ENCODE measurements at places on chromosomes 2 and 18.

- no peak for DNase-seq
These were observed 52.8 kb upstream of the ITGA6 start for GRCh38 chr2:172374318-172375240.

- DNase-seq = no peak
These were observed 192.2 kb upstream of the HS6ST1 start for GRCh38 chr2:128510701-128511397.

GRCh38 chr18:78730546-78730945 lies 249.1 kb upstream of the SALL3 start:
- no peak for DNase-seq

- DNase-seq = no peak
These were observed 22.6 kb upstream of the FAM117B start for GRCh38 chr2:202612145-202612544.

DNA sequence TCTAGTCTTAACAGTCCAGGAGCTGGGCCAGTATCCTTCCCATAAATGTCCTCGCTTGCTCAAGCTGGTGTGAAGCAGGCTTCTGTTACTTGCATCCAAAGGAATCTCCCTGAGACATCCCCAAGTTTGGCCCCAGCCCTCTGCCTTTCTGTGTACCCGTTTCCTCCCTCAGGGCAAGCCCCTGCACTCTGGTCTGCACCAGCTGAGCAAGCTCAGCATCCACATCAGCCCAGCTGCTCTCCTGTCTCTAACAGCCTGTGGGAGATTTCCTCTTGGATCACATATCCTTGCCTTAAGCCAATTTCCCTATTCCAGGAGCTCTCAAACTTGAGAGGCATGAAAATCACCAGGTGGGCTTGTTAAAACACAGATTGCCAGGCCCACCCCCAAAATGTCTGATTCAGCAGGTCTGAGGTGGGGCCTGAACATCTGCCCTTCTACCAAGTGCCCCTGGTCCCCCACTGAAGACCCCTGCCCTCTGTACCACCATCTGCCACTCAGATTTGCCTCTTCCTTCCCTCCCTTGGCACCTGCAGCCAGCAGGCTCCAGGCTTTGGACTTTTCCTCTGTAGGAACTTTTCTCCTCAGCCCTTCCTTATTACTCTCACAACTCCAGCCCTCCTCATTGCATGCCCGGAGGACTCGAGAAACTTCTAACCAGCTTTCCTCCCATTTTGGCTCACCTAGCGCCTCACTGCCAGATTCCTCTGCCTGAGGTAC lies 32.1 kb downstream of the REEP1 start:
- no peak for DNase-seq

GRCh38 chr2:206984206-206984605 lies 44.9 kb downstream of the CPO start:
- no peak for DNase-seq

- no peak for DNase-seq
These were observed 4.5 kb downstream of the TIMM21 start for GRCh38 chr18:74152857-74153256.

GRCh38 chr18:12777500-12777944 lies 74.7 kb downstream of the PSMG2 start:
- DNase-seq = no peak

- no peak for DNase-seq
These were observed 1.1 kb upstream of the PXDN start for GRCh38 chr2:1745171-1746023.

GRCh38 chr2:113060796-113061195 lies 1.8 kb downstream of the IL36RN start:
- DNase-seq = no peak

DNA sequence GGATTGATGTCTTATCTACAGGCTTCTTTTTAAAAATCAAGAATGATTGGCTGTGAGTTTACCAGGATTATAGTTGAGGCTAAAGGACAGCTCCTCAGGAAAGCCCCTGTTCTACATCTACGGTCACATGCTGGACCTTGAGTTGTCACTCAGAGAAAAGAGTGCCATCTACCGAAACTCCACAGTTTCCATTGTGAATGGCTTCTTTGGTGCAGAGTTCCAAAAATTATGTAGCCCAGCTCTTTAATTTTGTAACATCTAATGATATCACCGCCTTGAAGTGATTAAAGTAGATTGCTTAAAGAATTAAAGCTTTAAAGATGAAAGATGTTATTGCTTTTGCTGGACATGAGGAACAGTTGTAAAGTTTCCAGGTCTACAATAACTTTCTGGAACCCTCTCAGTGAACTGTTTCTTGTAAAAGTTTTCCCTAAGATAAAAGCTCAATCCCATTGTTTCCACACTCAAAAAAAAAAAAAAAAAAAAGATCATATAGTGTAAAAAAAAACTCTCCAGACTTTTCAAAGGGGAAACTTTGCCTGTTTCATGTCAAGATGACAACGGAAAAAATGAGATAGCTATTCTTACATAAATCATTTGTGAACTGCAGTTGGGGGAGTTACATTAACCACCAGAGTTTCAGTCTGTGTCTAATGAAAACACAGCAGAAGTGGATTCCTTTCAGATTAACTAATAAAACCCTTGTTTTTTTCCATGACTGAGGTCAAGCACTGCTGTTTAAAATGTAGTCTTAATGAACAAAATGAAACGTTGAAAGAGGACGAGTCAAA lies 4.3 kb downstream of the COL3A1 start:
- no peak for DNase-seq

- DNase-seq = no peak
These were observed 665.3 kb downstream of the STK39 start for GRCh38 chr2:167581961-167582574.

DNA sequence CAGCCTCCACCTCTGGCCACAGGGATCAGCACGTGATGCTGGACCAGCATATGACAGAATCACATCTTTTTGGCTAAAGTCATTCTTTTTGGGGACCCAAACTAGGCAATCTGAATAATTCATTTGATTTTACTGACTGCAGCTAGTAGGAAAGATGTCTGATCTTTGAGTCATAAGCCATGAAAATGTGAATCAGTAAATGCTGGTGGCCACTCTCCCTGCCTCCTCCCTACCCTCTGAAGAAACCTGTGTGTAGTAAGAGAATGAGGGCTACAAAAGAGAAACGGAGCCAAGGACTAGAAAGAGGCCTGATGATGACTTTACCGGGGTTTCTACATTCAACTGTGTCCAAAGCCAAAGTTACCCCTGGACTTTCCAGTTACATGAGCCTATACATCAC lies 10.1 kb upstream of the LRPPRC start:
- no peak for DNase-seq

DNA sequence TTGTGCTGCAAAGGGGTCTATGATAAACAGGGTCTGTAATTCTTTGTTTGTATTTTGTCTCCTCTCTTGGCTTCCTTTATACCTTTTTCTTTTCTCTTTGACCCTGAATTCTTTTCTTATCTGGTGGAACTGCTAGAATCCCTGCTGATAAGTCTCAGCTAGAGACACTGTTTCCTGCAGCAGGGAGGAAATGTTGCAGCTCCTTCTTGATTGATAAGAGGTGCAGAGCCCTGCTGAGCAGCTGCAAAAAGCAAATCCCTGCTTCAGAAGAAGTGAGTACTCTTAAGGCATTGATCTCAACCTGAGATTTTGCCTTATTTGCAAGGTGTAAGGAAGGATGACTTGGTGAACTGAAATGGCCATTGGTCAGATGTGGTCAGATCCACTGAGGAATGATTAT lies 167.8 kb downstream of the NUP35 start:
- no peak for DNase-seq

- DNase-seq = no peak
These were observed 436.5 kb downstream of the RND3 start for GRCh38 chr2:150051004-150051403.

- DNase-seq = no peak
These were observed 35.9 kb downstream of the INPP4A start for GRCh38 chr2:98480598-98480997.

- DNase-seq = no peak
These were observed 7.9 kb upstream of the TMX3 start for GRCh38 chr18:68722821-68723220.

DNA sequence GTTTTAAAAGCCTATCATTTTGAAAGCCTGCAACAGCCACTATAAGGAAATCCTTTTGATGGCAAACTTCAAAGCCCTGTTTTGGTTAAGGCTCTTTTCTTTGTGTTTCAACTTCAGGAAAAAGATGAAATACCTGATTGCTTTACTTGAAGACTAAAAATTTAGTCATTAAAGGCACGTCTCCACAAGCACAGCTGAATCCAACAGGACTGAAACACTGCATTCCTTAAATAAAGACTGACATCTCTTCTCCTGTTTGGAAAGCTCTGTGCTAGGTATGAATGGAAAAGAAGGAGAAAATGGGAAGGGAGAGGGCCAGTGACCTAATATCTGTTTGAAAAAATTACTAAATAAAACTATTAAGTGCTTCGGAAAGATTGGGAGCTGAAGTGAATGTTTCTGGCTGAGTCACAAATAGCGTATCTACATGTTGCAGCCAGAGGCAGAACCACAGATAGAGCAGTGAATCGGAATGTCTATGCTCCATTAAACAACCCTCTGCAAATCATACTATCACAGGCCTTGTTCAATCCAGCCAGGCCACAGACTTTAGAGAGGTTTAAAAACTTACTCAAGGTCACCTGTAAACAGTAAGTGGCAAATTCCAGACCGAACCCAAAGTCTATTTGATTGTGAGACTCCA lies 21.1 kb upstream of the RALBP1 start:
- DNase-seq = no peak

DNA sequence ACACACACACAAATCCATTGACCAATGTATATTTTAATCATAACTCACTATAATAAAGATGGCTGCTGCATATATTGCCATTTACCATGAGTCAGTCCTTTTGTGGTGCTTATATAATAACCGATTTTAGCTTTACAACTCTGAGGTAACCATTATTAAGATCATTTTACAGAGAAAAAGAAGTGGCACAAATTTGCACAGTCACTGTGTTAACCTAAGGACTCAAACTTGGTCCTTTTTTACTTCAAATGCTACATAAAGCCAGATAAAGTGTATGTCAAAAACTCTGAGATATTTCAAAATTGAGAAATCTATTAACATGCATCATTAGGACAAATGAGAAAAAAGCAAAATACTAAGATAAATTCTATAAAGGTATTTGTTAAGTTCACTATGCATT lies 923.7 kb downstream of the NRXN1 start:
- no peak for DNase-seq

- no peak for DNase-seq
These were observed 89.3 kb downstream of the EHBP1 start for GRCh38 chr2:62794791-62795190.

GRCh38 chr2:83595121-83595690 lies 863.9 kb downstream of the SUCLG1 start:
- no peak for DNase-seq

DNA sequence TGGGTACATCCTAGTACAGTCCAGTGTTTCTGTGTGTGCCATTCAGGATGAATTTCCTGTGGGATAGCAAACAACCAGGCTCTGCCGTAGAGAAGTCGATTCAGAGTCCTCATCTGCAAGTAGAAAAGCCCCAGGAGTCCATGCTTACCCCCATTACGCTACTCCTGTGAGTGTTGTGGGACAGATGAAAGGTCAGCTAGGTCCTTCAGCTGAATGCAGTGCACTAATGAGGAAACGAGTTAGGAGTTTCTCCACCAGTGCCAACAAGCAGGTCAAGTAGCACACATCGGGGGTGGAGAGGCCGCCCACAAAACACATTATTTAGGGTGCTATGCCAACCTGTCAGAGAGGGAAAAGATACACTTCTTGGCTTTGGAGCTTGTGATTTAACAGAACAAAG lies 2.5 kb upstream of the GPR39 start:
- DNase-seq = no peak

DNA sequence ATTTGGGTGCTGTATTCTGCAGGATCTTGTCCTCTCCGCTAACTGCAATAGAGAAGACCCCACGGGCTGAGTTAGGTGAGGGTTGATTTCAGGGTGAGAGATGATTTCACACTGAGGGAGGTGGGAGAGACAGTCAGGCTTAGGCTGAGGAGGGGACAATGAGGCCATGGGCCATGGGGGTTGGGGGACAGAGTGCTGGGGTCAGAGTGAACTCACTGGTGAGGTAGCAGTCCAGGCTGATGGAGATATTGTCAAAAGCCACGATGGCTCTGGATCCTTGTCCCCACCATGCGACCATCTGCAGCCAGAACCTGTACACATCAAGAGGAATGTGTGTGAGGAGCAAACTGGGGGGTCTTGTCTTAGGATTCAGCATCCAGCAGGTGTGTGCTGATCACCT lies 160.0 kb downstream of the CLIP4 start:
- DNase-seq = no peak

DNA sequence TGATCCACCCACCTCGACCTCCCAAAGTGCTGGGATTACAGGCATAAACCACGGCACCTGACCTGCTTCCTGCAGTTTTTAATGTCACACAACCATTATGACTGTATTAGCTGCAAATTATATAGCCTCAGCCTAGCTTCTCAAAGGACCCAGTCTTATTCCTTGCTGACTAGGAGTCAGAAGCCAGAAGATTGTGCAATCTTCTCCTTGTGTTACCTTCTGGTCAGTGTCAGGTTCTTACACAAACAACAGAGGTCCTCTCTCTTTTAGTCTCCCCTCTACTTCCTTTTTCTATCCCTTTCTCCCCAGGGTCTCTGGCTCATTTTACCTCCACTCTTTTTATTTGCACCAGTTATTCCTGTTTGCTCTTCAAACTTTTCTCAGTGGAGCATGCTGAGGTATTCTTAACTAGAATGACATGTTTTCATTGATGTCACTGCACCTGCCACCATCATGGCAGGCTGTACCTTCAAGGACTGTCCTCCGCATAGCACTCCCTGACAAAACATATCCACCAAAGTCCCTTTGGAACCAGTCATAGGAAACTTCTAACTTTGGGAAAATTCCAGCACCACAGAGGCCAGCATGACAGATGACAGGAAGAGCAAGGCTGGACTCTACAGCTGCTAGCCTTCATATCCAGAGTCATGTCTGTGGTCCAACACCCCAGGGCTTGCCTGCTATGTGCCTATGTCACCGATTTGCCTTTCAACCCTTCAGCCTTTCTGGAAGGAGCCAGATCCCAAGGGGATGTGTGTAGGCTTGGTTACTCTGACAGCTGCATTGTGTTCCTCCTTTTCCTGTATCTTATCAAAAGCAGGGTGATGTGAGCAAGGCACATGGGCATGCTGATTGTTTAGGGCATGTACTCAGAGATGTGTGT lies 45.2 kb upstream of the EPC2 start:
- no peak for DNase-seq

DNA sequence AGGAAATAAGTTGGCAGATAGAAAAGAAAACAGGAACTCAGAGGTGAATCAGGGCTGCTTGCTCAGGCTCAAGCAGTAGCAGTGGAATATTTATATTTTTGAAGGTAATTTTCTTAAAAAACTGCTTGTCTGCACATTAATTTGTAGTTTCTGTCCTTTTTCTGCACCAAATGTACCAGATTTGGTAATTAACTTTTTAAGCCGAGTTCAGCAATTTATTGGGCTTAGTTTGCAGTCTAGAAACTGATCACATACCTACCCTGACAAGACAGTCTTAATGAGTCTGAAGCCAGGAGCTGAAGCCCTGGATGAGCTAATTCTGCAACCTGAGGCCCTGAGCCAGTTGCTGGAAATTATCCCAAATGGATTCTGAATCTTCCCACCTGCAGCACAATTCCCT lies 647.0 kb downstream of the TDRD15 start:
- no peak for DNase-seq

- no peak for DNase-seq
These were observed 36.8 kb upstream of the SEMA4C start for GRCh38 chr2:96906729-96907114.

- DNase-seq = no peak
These were observed 185.7 kb downstream of the HAUS1 start for GRCh38 chr18:46289931-46290330.

Data from SHP77 treated with DMSO at 0.1 percent for 48 hours (cell line).